Naive thymus-derived CD4-positive, alpha-beta T cell (primary cell): ENCODE measurements at places on chromosomes 12 and 14. TPM values are rescaled to one million over a fixed set of nuclear protein-coding genes. Genes with fewer than 3 reads are reported as not detected.

TGM1 gene
- 12.9 TPM for total RNA-seq

GYS2 gene
- total RNA-seq = 0.27 TPM

LBHD2 gene
- not detected for total RNA-seq

SPTB gene
- 0.05 TPM for total RNA-seq

PTHLH gene
- total RNA-seq = not detected

DNA sequence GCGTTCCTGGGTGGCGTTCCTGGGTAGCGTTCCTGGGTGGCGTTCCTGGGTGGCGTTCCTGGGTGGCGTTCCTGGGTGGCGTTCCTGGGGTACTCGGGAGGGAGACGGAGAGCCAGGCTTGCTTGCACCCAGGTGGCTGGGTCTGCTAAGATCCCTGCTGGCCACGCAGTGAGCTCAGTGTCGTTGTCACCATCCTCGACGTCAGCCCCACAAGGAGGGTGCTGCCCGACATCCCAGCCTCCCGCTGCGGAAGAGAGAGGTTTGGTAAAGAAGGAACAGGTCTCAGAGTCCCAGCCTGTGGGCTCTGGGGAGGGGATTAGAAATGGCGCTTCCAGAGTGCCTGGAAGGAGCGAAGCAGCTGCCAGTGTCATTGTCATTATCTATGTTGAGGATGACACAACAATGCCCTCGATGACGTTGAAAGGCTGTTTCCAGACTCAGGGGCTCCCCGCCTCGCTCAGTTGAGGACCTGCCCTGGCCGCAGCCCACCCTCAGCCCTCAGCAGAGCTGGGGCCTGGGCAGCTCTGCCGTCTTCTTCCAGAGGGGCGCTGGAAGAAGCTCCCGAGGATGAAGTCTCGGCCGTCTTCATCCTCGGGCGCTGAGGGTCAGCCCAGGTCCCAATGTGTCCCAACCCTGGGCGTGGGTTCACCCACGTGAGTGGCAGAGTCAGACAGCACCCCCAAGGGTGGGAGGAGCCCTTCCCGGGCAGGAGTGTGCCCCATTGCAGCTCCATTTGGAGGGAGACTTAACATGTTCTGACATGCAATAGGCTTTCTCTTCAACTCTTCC lies 328.8 kb downstream of the ADGRD1 start:
- no peak for DNase-seq

GRCh38 chr12:44335030-44335429 lies 499.1 kb downstream of the TMEM117 start:
- no peak for DNase-seq

GRCh38 chr12:59890896-59891579 lies 295.2 kb downstream of the SLC16A7 start:
- DNase-seq = no peak

DNA sequence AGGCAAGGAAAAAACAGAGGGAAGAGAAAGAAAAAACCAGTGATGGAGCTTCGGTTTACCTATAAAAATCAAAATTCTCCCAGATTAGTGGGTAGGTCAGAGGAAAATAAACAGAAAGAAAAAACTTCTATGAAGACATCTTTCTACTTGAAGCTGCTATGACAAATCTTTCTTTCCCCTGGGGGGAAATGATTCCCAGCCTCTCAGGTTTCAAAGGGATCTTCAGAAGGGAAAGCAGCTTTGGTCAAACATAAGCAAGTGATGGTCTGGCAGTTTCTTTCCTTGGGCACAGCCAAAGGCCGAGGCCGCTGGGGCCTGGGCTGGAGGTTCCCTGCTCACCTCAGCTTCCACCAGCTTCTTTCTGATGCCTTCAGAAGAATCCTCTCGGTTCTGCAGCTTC lies 104.5 kb downstream of the PRKAB1 start:
- DNase-seq = no peak

- peak; percentile 22 for DNase-seq
These were observed 21.9 kb downstream of the RNFT2 start for GRCh38 chr12:116759783-116760621.

DNA sequence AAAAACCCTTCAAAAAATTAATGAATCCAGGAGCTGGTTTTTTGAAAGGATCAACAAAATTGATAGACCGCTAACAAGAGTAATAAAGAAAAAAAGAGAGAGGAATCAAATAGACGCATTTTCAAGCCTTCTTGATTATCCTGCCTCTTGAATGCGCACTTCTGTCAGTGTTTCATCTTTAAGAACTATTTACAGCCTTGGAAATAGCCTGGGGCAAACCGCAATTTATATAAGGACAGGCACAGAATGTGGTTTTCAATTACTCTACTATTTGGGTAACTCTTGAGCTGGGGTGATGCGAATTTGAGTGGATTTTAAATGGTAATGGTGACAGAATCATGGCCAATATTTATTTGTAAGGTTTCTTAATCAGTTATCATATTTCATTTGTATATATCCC lies 179.1 kb upstream of the OTX2 start:
- DNase-seq = no peak

GRCh38 chr14:104572668-104573067 lies 6.9 kb upstream of the C14orf180 start:
- no peak for DNase-seq

DNA sequence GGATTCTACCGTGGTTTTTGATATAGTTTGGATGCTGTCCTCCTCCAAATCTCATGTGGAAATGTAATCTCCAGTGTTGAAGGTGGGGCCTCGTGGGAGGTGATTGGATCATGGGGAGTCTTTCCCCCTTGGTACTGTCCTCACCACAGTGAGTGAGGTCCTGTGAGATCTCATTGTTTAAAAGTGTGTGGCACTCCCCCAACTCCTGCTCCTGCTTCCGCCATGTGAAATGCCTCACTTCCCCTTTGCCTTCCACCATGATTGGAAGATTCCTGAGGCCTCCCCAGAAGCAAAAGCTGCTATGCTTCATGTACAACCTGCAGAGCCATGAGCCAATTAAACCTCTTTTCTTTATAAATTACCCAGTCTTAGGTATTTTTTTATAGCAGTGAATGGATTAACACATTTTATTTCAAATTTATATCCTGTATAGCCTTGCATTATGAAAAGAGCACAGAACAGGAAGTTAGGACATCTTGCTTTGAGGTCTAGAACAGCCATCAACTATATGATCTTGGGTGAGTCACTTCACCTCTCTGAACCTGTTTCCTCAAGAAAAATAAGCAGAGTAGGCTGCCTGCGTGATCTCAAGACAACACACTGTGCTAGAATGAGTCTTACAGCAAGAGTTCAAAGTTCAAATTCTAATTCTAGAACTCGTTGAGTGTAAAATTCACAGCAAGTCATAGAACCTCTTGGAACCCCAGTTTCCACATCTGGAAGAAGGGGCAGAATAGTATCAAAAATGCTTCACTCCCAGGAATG lies 160.9 kb upstream of the EEA1 start:
- DNase-seq = no peak

GRCh38 chr12:94304566-94305061 lies 155.1 kb downstream of the CEP83 start:
- DNase-seq = no peak

- DNase-seq = no peak
These were observed 10.6 kb upstream of the TNFAIP2 start for GRCh38 chr14:103112400-103113243.
